A549 treated with AZD2906 at 1 μM for 4 hours (cell line): ENCODE measurements at places on chromosomes 2 and 18. TPM values are rescaled to one million over a fixed set of nuclear protein-coding genes. Genes with fewer than 3 reads are reported as not detected.

The PSD4 gene
- 12.3 to 15.0 TPM (median 13.6 TPM) in 5 replicates for total RNA-seq

The FSHR gene
- total RNA-seq: not detected in 5 replicates

The EVX2 gene
- 0.01 TPM in 1 of 5 replicates, not detected in the others for total RNA-seq

The VAMP5 gene
- 0.09 to 0.53 TPM (median 0.16 TPM) in 3 of 5 replicates, not detected in the others for total RNA-seq

The DSEL gene
- total RNA-seq: 0.34 to 0.51 TPM (median 0.40 TPM) in 5 replicates

The IL36A gene
- not detected in 5 replicates for total RNA-seq

The REG3A gene
- not detected in 5 replicates for total RNA-seq

The ITPRIPL1 gene
- not detected in 5 replicates for total RNA-seq

The AQP12B gene
- total RNA-seq: not detected in 5 replicates

The MAPRE2 gene
- 9.9 to 14.9 TPM (median 11.2 TPM) in 5 replicates for total RNA-seq

The KATNAL2 gene
- total RNA-seq: 1.4 to 2.4 TPM (median 1.9 TPM) in 5 replicates

The CDK15 gene
- not detected in 5 replicates for total RNA-seq

The LINC00305 gene
- not detected in 5 replicates for total RNA-seq
